ENCODE measurements at places on chromosomes 7 and 10. TPM values are rescaled to one million over a fixed set of nuclear protein-coding genes. Genes with fewer than 3 reads are reported as not detected.

PMS2 gene
- polyA plus RNA-seq, result 24.7 TPM

VDAC2 gene
- polyA plus RNA-seq, result 238 TPM

GFRA1 gene
- polyA plus RNA-seq, result 29.2 TPM

RNLS gene
- 16.2 TPM for polyA plus RNA-seq

TMEM213 gene
- 39.7 TPM for polyA plus RNA-seq

C10orf67 gene
- polyA plus RNA-seq, result 2.0 TPM

KCP gene
- polyA plus RNA-seq, result 32.4 TPM

NACAD gene
- 10.7 TPM for polyA plus RNA-seq

ADAM8 gene
- 3.0 TPM for polyA plus RNA-seq

ZNF727 gene
- polyA plus RNA-seq, result 0.14 TPM

PSMC2 gene
- 125 TPM for polyA plus RNA-seq

NPY4R2 gene
- not detected for polyA plus RNA-seq

ATRNL1 gene
- polyA plus RNA-seq, result 27.6 TPM

All from renal cortex interstitium (tissue), 15 donors.